Adrenal gland (tissue), 19 donors: ENCODE measurements at places on chromosomes 2 and 18. TPM values are rescaled to one million over a fixed set of nuclear protein-coding genes. Genes with fewer than 3 reads are reported as not detected.

The FOXD4L1 gene
- polyA plus RNA-seq, result 0.47 TPM

GRCh38 chr2:140401056-140401455 is 1620.9 kb upstream of the NXPH2 start:
- DNase-seq, result no peak

- no peak for DNase-seq
Measured at GRCh38 chr2:159201360-159202063, 85.0 kb downstream of the WDSUB1 start.

- DNase-seq, result no peak
Measured at GRCh38 chr2:30940839-30941238, 133.6 kb upstream of the CAPN13 start.

- peak; percentile 64 for DNase-seq
Measured at GRCh38 chr2:120914839-120915521, 179.3 kb downstream of the GLI2 start.

GRCh38 chr2:229488232-229488631 is 217.1 kb upstream of the PID1 start:
- no peak for DNase-seq

- no peak for DNase-seq
Measured at GRCh38 chr2:166091439-166091838, 36.4 kb downstream of the SCN1A start.

GRCh38 chr2:169658877-169659276 is 35.3 kb downstream of the CFAP210 start:
- no peak for DNase-seq

The TRABD2A gene
- 0.29 TPM for polyA plus RNA-seq

DNA sequence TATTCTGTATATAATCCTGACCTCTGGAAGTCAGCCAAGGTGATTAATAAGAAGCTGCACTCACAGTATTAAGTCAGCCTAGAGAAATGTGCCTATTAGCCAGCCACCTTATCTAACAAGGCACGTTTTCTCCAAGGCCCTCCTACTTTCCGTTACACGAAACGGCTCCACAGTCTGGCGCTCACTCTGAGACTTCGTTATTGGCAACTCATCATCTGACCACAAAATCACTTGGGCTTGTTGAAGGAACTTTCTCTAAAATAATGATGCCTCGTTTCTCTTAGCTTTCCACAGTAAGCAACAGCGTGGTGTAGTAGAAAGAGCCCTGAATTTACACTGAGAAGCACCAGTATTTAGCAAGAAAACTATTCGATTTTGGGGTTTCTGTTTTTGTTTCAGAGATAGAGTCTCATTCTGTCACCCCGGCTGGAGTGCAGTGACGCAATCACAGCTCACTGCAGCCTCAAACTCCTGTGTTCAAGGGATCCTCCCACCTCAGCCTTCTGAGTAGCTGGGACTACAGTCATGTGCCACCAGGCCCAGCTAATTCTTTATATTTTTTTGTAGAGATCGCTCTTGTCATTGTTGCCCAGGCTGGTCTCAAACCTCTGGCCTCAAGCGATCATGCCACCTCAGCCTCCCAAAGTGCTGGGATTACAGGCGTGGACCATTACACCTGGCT is 53.6 kb upstream of the SLC14A1 start:
- DNase-seq, result peak; percentile 80

GRCh38 chr18:72171596-72171995 is 372.5 kb downstream of the CBLN2 start:
- no peak for DNase-seq
